ENCODE measurements at places on chromosomes 1 and 21.

GRCh38 chr1:184260382-184260781 lies 126.4 kb upstream of the C1orf21 start:
- DNase-seq: no peak

- DNase-seq: no peak
These were observed 43.0 kb downstream of the TRIM11 start for GRCh38 chr1:228363686-228364067.

DNA sequence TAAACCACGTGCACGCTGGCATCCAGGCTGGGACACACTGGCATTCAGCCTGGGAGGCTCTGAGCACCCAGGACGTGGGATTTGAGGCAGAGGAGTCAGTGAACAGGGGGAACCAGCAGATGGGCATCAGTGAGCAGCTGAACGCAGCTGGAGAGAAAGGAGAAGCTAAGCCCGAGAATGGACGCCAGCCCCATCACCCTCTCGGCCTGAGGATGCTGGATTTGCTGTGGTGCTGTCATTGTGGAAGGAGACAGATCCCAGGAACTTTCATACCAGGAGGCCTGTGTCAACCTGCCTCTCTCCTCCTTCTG lies 132.8 kb downstream of the PGBD5 start:
- no peak for DNase-seq

DNA sequence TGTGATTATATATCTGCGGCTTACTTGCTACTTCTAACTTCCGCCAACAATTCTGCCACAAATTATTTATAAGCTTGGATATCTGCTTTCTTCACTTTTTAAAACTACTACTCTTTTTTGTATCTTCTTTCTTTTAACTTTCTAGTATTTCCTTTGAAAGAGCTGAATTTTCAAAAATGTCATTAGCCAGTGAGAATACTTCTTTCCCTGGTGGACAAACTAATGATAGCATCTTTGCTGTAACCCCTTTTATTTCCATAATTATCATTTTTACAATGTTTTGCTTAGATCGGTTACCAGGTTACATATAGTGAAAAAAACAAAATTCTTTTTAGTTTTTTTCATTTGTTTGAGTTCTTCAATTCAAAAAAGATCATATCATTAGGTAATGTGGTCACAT lies 355.9 kb upstream of the ADGRL4 start:
- DNase-seq: no peak

GRCh38 chr21:15437883-15438282 lies 291.9 kb upstream of the USP25 start:
- DNase-seq: no peak

DNA sequence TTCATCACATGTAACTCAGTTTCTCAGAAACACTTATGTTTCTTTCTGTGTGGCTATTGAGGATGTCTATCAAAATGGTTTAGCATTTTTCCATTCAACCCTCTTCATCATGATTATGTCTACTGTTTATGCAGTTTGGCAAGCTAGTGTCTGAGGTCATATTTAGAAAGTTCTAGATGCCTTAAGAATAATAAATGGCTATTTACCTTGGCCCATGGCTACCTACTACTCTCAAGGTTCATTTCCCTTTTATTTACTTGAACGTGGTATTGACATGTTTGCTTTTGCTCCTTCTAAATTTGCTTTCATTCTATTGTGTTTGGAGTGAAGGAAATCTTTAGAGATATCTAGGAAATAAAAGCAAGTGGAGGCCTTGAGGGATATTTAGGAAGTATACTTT lies 193.7 kb upstream of the OLFM3 start:
- DNase-seq: no peak

DNA sequence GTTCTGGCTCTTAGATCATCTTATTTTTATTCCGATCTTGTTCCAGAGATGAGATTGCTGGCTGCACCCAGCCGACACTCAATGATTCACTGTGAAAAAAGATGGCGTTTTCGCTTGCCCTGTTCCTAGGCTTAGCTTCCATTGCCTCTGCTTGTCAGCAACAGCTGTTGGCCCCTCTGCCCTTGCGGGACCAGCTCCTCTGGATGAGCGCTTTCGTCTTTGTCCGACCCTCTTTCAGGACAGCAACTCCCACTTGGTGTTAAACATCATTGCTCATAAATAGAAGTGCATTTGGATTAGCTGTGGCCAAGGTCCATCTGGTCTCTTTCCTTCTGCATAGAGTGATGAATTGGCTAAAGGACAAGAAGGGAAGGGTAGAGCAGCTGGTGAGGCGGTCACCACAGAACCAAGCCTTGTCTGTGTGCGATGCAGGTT lies 43.5 kb upstream of the SCCPDH start:
- DNase-seq: no peak

- no peak for DNase-seq
These were observed 1272.7 kb downstream of the KCNT2 start for GRCh38 chr1:195335541-195335940.

Data from activated naive CD4-positive, alpha-beta T cell treated with anti-CD3 and anti-CD28 coated beads, Interleukin-2, amount 10 ng/mL, durations not matched to agents 7 days and 5 days (primary cell).